ENCODE measurements at places on chromosomes 4 and X.

DNA sequence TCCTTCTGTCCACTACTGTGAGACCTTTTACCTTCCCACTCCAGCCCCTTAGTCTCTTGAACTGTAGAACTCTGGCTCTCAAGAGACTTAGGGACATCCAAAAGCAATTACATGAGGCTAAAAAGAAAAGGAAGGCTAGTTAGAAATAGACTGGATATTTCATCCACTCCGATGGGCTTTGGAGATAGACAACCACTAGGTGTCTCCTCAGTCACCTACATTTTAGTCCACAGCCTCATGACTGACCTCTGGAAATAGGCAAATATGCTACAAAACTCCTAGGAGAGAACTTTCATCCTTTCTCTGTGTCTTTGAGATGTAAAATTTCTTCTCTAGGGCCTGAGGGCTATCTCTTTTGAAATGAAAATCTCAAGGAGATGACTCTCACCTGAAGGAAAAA, 45.1 kb upstream of the LAMP2 start:
- DNase-seq, result peak; percentile 8

GRCh38 chr4:184444953-184445309, 29.4 kb downstream of the IRF2 start:
- DNase-seq, result peak; percentile 15

DNA sequence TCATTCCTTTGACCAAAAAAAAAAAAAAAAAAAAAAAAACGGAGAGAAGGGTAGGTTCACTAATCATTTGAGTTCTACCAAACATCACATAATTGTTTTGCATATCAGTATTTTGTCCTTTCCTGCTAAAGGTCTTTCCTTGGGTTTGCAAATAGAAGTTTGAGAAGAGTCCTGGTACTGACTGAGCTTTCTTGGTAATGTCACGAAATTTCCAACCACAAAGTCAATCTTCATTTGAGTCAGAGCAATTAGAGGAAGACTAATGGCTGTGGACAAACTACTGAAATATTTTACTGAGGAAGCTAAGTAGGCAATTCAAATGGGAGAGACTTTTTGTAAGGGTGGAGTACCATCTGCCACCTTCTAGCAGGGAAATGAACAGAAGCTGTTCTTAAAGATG, 21.7 kb upstream of the CD40LG start:
- peak; percentile 60 for DNase-seq

DNA sequence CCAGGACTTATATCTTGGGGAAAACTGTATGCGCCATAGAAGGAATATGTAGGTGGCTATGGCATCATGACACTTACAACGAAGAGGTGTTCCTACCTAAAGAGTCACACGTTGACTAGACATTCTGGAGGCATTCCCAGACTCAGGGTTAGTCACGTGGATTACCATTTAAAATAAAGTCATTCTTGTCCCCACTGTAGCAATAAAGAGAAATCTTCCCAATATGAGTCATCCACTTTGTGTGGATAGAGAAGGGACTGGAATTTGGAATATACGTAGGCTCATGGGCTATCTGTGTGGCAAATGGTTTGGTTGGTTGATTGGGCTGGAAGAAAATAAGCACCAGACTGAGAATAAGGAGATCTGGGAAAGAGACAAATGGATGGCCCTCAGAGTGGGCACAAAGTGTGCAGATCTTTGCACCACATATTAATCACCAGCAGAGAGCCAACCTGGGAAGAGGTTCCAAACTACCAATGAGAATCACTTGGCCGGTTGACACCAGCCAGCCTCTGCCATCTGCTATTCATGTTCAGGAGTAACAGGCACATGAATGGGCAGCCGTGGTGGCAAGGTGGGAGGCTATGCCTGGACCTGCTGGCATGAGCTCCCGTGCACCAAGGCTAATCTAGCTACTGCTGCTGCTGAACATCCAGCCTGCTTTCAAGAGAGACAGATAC, 41.0 kb downstream of the MTNR1A start:
- no peak for DNase-seq

- DNase-seq, result peak; percentile 13
Measured at GRCh38 chr4:56906489-56907393, 959 bp upstream of the REST start.

DNA sequence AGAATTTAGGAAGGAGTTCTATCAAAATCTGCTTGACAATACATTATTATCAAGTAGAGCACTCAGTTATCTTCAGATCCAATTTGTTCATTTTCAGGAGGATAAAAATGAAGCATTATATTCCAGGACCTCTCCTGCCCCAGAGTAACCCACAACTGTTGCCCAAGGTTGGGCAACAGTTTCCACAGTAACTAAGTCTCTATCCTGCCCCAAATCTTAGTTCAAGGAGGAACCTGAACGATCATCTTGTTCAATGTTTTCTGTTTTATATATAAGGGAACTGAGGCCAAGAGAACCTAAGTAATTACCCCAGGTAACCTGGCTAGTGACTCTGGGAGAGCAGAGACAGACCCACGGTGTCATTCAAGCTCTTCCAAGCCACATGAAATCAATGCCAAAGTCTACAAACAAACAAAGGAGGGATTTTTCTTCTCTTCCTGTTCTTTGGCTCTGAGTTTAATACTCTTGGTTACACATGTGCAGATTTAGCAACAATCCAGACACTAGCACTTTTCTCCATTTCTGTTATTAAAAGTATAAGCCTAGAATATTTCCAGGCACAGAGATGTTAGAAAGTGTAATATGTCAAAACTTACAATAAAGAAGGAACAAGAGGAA, 105.6 kb downstream of the C4orf51 start:
- no peak for DNase-seq

- DNase-seq, result no peak
Measured at GRCh38 chr4:14125375-14126129, 498.0 kb upstream of the BOD1L1 start.

DNA sequence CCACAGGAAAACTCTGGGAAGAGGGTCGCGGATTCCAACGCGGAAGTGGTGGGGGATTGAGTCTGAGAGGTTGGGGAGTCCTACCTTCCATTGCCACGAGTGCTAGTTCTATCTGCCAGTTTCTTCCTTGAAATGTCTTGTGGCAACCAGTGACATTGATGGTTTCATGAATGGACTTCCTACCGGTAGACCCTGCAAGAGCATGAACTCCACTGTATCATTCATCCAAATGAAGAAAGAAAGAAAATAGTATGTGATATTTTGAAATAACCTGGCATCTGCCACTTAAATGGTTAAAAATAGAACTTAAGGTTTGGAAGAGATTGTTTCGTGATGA, 1.1 kb upstream of the SLC10A7 start:
- peak; percentile 32 for DNase-seq

DNA sequence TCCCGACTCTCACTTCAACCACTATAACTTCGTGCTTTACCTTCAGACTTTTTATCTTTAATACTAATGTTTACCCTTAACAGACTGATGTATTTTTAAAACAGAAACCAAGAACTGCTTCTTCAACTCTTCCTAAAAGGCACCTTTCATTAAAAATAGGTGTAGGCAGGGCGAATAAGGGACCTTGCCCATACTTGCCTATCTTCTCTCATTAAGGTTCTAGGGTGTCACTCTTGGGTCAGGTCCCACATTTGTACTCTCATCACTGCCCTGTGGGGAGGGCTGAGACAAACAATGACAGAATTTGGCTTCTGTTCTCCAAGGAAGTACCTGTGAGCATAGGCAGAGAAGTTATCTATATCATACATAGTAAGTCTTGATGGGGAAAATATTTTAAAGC, 69.7 kb downstream of the ANKRD50 start:
- no peak for DNase-seq

- no peak for DNase-seq
Measured at GRCh38 chrX:13374364-13374763, 54.5 kb upstream of the ATXN3L start.

- no peak for DNase-seq
Measured at GRCh38 chrX:103608306-103608963, 672 bp downstream of the TCEAL3 start.

GRCh38 chr4:54066718-54067129, 2.3 kb upstream of the CHIC2 start:
- DNase-seq, result no peak

GRCh38 chr4:69830560-69831269, 29.2 kb downstream of the SULT1E1 start:
- no peak for DNase-seq

DNA sequence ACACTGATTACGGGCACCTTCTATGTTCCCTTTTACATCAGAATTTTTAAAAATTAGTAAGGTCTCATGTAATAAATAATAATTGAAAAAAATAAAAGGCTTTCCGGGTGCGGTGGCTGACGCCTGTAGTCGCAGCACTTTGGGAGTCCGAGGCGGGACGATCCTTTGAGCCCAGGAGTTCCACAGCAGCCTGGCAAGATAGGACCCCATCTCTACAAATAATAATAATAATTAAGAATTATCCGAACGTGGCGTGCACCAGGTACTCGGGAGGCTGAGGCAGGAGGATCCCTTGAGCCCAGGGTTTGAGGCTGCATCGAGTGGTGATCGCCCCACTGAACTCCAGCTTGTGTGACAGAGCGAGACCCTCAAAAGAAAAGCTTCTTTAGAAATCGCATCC, 771 bp upstream of the LAMTOR3 start:
- DNase-seq, result no peak

DNA sequence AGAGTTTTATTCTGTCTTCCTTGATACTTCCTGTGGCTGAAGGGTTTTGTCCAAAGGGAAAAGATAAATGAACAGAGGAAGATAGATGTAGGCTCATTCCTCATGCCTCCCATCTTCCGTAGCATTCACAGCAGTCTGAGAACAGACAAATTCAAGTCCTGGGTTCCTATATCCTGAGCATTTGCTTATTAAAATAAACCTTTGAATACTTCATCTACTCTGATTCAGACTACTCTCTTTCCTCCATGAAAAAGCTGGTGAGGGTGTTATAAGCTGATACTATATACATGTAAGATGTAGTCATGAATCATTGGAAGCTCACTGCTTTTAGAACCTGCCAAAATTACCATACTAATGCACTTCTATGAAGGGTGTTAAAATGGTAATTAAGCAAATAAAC, 61.2 kb downstream of the GAB1 start:
- no peak for DNase-seq

DNA sequence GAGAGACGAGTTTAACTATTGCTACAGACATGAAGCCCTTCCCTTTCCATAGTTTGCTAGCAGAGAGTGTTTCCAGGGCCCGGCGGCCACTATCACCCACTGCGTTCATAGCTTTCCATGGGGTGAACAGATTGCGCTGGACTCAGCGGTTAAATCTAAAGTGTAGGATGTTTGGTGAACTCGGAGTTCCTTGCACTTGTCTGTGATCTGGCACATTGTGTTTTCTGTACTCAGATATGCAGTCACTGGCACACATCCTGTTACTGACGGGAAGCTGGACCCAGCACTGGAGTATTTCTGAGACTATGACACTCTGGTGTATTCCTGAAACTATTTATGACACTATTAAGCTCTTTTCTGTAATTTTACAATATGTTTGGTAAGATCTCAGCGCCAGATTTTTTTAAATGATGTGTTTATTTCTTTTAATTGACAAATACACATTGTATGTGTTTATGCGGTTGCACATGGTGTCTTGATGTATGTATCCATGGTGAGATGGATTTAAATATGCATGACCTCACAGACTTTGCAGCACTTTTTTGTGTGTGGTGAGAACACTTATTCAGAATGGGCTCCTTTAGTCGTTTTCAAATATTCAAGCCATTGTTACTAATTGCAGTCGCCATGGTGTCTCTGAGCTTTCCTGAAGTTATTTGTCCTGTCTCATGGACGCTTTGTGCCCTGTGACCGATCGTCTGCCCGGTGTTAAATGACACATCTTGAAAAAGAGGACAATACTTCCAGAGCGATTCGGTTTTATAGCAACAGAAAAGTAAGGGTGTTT, 14.1 kb downstream of the CD99 start:
- DNase-seq, result no peak

DNA sequence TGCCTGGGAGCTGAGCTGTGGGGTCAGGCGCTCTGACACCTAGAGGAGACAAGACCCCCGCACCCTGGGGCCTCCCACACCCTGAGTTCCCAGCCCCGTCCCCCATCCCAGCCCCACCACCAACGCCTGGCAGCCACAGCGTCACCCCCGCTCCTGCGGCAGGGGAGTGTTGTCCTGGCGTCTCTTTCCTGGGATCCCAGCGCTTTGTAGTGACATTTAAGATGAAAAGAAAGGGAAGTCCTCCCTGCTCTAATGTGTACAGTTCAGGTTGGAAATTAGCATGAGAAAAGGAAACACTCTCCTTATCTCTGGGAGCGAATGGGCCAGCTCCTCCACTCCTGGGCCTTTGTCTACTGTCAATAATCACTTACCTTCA, 112.1 kb downstream of the FAM53A start:
- DNase-seq, result no peak

GRCh38 chr4:32318926-32319325, 1598.8 kb downstream of the PCDH7 start:
- no peak for DNase-seq

GRCh38 chr4:98664959-98665358, 6.5 kb upstream of the TSPAN5 start:
- no peak for DNase-seq

DNA sequence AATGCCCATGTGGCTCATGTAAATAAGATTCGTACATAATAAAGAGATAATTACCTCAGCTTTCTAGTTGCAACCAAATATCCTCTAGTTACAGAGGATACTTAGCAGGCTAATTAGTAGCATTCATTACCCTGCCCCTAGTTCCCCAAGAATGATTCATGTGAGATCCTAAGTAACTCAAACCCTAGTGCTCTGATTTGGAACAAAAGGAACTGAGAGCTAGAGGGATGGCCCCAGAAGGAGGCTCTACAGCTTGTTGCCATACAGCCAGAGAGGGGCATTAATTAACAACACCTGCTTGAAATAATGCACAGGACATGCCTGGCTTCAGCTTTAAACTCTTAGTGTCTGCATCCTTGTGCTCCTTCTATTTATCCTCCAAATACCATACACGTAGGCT, 32.6 kb upstream of the CBR4 start:
- DNase-seq, result no peak

- peak; percentile 55 for DNase-seq
Measured at GRCh38 chrX:78199851-78200250, 60.4 kb upstream of the TAF9B start.

GRCh38 chr4:33494150-33494549, 2750.2 kb downstream of the ARAP2 start:
- DNase-seq, result no peak

DNA sequence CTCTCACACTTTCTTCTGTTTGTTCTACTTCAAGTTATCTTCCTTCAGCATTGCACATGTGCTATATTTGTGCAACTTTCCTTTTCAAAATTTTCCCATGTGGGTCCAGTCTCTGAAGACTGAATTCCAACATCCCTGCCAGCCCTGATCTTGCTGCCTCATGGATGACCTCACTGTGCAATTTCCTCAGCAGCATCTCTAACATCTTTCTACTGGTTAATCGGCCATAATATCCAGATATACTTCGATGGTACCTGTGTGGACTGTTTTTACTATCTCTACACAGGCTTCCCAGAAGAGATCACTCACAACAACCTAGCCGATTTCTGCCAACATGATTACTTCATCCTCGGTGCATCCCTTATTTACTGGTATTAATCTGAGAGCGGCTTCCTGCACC, 41.5 kb downstream of the GPM6A start:
- no peak for DNase-seq

DNA sequence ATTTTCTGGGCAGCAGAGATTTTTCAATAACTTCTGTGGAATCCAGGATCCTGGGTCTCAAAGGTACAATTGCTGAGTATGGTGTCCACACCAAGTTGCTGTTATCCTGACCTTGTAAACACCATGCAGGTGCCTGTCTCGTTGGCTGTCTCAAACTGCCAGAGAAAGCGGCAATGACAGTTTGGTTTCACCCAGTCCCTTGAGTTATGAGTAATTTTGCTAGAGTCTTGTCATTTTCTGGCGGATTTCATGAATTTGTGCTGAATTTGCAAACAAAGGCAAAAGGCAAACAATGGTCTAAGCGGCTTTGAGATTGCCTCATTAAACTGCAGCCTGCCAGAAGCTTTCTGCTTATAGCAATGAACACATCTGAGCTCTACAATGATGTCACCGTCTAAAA, 847.9 kb downstream of the RAB28 start:
- DNase-seq, result no peak

Measured in CD4-positive, CD25-positive, alpha-beta regulatory T cell (primary cell).